Dermis microvascular lymphatic vessel endothelial cell (primary cell): ENCODE measurements at places on chromosomes 5 and 9.

GRCh38 chr5:68960456-68960855 is 133.4 kb upstream of the SLC30A5 start:
- no peak for DNase-seq

DNA sequence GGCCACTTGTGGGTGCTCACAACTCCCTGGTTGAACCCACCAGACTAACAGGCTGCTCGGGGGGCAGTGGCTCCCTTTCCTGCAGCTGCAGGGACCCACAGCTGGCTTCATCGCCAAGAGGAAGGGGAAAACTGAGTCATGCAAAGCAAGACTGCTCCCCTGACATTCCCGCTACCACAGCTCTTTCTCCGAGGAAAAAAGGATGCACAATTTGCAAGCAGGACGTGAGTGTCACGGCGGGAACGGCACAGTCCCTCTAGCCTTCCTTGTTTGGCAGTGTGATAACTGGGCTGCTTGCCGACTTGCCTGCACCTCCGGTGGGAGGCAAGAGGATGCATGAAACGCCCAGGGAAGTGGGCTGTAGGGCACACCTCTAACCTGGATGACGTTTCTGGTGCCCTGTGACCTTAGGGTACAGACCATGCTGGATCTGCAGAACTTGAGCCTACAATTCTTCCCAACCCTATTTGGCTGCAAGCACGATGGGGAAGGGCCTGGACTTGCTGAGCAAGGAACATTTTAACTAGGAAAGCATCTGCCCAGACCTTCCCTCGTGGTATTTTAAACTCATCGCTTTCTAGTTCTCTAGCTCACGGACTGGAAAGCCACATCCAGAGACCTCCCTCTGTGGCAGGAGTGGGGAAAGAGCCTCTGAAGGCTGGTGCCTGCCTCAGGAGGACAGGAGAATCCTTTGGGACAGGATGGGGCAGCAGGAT is 7.8 kb downstream of the SH3PXD2B start:
- no peak for DNase-seq

- no peak for DNase-seq
Measured at GRCh38 chr9:1039589-1039988, 10.6 kb upstream of the DMRT2 start.

DNA sequence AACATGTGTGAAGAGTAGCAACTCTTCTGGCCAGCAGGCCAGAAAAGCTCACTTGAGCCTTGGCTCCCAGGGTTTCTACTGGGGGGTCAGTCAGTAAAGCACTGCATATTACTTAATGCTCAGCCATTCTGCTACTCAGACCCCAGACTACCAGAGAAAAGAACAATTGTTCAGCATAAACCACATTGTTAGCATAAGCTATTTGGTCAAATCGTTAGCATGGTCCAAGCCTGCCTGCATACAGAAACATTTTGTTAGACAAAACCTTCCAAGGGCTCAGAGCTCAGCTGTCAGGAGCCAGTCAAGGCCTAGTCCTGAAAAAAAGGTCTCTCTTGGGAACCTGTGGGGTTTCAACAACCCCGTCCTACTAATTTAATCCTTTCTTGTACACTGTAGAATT is 449.3 kb downstream of the PRR16 start:
- no peak for DNase-seq

DNA sequence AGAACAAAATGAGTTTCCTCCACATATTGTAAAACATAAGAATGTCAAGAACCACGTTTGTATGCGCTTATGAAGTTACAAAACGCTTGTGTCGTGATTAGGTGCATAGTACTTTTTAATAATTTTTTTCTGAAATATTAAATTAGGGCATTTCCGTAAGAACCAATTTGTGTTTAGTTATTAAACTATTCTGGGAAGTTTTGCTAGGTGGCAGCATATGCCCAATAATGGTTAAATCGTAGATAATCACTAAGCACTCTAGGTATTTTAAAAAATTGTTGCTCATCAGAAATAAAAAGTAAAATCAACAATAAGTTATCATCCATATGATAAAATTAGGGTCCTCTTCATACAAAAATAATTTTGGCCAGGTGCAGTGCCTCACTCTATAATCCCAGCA is 5.4 kb downstream of the SRFBP1 start:
- DNase-seq, result peak; percentile 56

DNA sequence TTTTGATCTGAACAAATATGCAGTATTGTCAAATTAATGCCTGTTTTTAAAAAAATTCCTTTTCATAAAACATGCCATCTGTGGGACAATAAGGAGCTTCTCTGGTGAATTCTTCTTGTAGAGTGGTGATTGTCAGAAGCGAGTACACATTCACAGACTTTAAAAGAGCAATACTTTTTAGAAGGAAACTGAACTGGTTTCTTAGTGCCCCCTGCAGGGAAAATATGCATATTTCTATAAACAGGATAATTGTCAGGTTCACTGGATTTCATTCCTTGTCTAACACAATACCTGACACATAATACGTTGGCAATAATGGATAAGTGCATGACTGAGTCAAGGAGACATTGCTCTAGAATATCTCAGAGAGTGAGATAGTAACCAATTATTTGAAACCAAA is 133.7 kb downstream of the KIF4B start:
- DNase-seq, result peak; percentile 1

DNA sequence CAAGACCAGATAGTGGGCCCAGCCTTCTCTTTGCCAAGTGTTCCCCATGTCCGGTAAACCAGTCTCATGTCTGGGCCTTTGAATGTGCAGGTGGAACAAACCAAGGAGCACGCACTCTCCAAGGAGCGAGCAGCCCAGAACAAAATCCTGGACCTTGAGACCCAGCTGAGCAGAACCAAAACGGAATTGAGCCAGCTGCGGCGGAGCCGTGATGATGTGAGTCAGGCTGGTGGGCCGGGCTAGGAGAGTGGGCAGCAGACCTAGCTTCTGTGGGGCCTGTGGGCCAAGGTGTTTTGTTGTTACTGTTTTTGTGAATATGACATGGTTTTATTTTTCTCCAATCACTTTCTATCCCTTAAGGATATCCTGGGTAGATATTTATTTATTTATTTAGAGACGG is 5.6 kb upstream of the GLE1 start:
- no peak for DNase-seq

DNA sequence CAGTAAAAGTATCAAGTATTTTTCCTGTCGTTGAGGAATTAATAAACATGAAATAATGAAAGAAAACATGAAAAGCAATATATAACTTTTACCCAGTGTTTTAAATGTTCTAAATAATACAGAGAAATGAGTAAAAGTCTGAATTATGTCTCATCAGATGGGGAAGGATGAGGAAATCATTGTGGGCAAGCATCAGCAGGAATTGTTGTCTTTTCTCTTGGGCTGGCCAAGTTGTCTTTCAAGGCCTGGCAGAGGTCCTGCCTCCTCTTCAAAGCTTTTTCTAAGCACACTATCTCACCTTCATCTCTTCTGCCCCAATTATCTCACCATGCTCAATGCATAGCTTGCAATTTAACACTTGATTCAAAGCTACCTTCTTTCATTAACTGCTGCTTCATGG is 41.9 kb downstream of the MOCS2 start:
- DNase-seq, result no peak

DNA sequence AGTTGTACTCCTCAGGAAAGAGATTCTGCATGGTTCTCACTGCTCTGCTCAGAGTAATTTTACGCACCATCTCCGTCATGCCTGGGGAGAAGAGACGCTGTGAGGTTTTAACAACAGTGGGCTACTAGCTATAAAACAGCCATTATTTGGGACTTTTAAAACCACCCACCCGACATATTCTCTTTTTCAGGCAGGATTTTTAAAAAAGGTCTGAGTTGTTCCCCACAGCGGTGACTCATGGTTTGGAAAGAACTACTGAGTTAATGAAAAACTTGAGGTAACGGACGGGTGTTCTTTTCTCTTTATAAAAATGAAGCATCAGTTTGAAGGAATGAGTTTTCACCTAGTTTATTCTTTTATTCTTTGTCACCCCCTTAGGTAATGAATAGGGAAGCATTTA is 61.3 kb downstream of the TTLL11 start:
- DNase-seq, result no peak

GRCh38 chr9:135300346-135301141 is 179.0 kb upstream of the PPP1R26 start:
- no peak for DNase-seq

DNA sequence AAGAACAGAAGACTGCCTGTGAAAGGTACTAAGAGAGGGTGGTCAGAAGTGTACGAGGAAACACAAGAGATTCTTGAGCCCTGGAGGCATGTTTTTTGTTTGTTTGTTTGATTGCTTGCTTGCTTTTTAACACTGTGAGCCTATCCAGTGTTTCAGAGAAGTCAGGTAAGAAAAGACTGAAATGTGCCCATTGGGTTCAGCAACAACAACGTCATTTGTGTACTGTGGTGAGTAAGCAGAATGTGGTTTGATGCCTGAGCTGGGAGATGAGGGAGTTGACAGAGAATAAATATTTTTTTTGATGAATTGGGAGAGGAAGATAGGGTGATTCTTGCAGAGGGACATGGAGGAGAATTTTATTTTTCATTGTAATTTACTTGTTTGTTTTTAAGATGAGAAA is 73.1 kb downstream of the RPS23 start:
- no peak for DNase-seq

DNA sequence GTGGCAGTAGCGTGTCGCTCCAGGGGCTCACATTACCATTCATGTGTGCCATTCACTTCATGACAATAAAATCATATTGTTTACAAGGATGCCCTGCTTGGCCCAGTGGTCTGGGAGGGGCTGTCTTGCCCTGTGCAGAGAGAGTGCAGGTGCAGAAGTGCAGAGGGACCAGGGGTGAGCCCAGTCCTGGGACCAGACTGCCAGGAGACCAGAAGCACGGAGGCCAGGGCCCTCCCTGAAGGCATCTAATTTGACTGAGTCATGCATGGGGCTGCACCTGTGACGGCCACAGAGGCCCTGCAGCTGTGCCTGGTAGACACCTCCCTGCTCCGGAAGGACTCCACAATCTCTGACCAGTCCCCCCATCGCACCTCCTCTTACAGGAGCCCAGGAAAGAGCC is 164.4 kb upstream of the FOXD4L5 start:
- DNase-seq, result no peak

DNA sequence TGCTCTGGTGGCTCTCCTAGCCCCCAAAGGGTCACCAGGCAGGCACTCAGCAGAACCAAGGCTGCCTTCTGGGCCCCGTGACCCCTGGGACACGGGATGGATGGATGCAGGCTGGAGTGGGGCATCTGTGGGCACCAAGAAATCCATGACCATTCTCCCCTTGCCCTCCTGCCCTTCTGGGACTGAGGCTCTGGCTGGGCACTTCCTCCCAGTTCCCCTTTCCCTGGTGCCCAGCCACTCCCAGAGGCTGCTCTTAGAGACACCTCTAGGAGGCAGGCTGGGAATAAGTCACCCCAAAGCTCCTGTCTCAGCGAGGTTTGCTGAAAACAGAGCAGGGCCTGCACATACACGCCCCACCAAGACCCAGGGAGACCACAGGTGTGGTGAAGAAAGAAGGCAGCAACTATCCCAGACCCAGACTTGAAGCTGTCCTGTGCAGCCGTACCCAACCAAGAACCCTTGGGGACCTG is 943 bp downstream of the STING1 start:
- DNase-seq, result peak; percentile 48

DNA sequence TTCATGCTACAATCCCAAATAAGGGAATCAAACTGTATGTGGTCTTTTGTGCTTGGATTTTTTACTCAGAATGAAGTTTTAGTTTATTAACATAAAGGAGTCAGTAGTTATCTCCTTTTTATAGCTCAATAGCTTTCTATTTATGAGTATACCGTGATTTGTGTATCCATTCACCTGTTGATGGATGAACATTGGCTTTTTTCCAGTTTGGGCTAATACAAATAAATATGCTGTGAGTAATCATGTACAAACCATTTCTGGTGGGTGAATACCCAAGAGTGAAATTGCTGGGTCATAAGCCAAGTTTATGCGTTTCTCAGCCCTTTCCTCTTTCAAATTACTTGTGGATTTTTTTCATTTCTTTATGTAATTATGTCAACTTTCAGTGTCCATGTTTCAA is 395.3 kb downstream of the OSTF1 start:
- DNase-seq, result no peak

GRCh38 chr5:138948471-138949222 is 73.5 kb upstream of the LRRTM2 start:
- DNase-seq, result no peak

- peak; percentile 64 for DNase-seq
Measured at GRCh38 chr9:69885474-69885929, 64.9 kb downstream of the CFAP95 start.

- peak; percentile 77 for DNase-seq
Measured at GRCh38 chr9:108953983-108954574, 19.9 kb downstream of the ABITRAM start.

DNA sequence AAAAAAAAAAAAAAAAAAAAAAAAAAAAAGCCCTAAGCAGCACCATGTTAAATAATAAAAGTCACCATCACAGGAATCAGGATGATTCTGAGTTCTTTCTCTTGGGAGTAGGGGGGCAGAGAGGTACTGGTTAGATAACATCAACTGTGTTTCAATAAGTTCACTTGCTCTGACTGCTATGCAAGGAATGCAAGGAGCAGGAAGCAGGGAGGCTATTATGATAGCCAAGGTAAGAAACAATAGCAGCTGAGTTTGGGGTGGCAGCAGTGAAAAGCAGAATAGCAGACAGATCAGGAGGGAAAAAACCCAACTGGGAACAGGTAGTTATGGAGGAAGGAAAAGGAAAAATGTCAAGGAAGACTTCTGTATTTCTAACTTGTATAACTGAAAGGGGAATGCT is 8.2 kb downstream of the CEP120 start:
- peak; percentile 4 for DNase-seq

- no peak for DNase-seq
Measured at GRCh38 chr9:120694559-120694958, 19.7 kb downstream of the MEGF9 start.

DNA sequence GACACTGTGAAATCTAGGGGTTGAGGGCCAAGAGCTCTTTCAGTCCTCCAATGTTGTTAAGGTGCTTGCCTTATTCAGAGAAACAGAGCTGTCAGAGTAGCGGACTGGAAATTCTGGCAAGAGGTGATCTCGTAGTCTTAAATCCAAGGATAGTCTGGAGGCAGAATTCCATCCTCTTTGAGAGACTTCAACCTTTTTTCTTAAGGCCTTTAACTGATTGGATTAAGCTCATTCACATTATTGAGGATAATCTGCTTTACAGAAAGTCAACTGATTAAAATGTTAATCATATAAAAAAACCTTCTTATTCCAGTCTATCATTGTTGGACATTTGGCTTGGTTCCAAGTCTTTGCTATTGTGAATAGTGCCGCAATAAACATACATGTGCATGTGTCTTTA is 243.1 kb upstream of the COX7C start:
- no peak for DNase-seq
